CD4-positive, alpha-beta T cell treated with Interleukin-21 for 1 hour (primary cell): ENCODE measurements at places on chromosomes 7 and 10.

- DNase-seq, result no peak
Observed at GRCh38 chr7:48171202-48171601, at the start of gene ABCA13. ABCA13 (plus strand) TSS chr7:48171458; CDS start chr7:48171484, 26 bp downstream.

- DNase-seq, result no peak
Observed at GRCh38 chr10:85225311-85225710, 896.9 kb downstream of the CCSER2 start.

DNA sequence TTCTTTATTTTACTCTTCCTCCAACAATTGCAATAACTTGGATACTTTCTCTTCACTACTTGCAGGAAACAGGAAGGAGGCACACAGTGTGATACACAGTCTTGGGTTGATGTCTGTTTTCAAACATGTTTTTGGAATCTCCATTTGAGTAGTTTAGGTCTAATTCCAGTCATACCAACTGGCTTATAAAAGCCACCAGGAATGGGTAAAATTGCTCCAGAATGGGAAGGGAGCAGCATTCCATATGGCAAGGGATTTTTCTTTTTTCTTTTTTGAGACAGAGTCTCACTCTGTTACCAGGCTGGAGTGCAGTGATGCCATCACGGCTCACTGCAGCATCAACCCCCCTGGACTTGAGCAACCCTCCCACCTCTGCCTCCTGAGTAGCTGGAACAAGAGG lies 545.1 kb upstream of the GALNT17 start:
- no peak for DNase-seq

DNA sequence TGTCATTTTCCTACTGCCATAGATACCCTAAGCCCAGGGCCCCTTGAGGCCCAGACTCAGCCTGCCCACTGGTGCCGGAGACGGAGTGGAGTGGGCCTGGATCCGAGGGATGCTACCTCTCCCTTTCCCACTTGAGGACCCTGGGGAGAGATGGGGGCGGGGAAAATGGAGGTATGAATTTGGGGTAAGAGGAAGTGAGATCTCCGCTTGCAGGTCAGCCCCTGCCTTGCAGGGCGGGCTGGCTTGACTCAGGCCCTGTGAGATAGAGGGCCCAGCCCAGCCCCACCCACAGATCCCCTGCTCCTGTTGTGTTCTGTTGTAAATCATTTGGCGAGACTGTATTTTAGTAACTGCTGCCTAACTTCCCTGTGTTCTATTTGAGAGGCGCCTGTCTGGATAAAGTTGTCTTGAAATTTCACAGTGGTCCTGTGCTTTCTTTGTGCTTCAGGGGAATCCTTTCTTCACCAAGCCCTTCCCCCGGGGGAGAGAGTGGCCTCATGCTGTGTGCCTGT lies 13.2 kb downstream of the YKT6 start:
- no peak for DNase-seq
